ENCODE measurements at places on chromosomes 11 and 22. TPM values are rescaled to one million over a fixed set of nuclear protein-coding genes. Genes with fewer than 3 reads are reported as not detected.

DNA sequence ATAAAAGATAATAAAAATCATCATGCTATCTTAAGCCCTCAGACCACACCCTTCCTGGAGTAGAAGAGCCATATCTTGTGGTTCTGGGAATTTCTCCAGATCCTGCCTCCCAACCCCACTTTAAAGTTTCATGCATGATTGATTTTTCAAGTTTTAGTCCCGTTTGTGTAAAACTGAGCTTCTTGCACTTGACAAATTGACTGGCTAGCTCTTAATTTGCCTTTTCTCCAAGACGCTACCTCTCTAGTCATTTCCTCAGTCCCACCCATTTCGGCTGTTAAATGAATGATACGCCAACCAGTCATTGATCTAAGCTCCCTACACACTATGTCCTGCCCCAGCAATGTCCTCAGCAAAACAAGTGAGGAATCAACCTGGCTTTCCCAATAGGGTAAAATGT is 71.8 kb upstream of the TEAD1 start:
- no peak overlapping the region for H3K4me3 ChIP-seq
- no peaks in the 10 kb centered on the region for H3K36me3 ChIP-seq
- no peaks in the 10 kb centered on the region for H3K4me1 ChIP-seq
- no peak overlapping the region for H3K27ac ChIP-seq
- H3K27me3 ChIP-seq: no peaks in the 10 kb centered on the region

- H3K4me3 ChIP-seq: no peak overlapping the region
- H3K27me3 ChIP-seq: no peaks in the 10 kb centered on the region
- DNase-seq: no peak
These were observed 60.5 kb downstream of the CD82 start for GRCh38 chr11:44625759-44626523.

Gene MMP12
- not detected for total RNA-seq

- peaks cover 13% of the 10 kb centered on the region for H3K4me1 ChIP-seq
- no peaks in the 10 kb centered on the region for H3K27me3 ChIP-seq
- no peak overlapping the region for H3K27ac ChIP-seq
- DNase-seq: no peak
- H3K36me3 ChIP-seq: peaks cover 25% of the 10 kb centered on the region
- H3K4me3 ChIP-seq: no peak overlapping the region
These were observed 848 bp upstream of the PTPRCAP start for GRCh38 chr11:67438158-67438902.

- no peak for DNase-seq
- no peaks in the 10 kb centered on the region for H3K36me3 ChIP-seq
- H3K4me3 ChIP-seq: no peak overlapping the region
- H3K27ac ChIP-seq: no peak overlapping the region
- H3K27me3 ChIP-seq: no peaks in the 10 kb centered on the region
These were observed 952.5 kb downstream of the OPCML start for GRCh38 chr11:132579634-132580327.

GRCh38 chr11:122042981-122043380 is 73.0 kb downstream of the BLID start:
- H3K36me3 ChIP-seq: no peaks in the 10 kb centered on the region
- H3K4me3 ChIP-seq: no peak overlapping the region
- no peak for DNase-seq

DNA sequence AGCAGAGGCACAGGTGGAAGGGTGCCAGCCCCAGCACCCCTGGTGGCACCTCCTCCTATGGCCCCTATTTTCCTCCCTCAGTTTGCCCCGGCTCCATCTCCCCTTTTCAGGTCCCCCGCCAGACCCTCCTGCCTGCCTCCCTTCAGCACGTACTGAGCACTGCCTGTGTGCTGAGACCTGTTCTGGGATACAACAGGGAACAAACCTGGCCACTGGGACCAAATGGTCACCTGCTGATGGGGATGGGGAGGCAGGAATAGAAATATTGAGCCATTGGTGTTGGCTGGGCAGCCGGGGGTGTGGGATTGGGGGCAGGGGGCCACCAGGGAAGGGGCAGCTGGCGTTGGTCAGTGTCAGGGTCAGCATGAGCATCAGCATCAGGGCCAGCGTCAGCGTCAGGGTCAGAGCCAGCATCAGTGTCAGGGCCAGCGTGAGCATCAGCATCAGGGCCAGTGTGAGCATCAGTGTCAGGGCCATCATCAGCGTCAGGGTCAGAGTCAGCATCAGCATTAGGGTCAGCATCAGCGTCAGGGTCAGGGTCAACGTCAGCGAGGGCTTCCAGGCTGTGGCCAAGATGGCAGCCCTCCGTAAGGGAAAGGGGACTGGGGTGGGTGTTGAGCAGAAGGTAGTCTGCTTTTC is 7.5 kb downstream of the ZNF74 start:
- H3K4me3 ChIP-seq: no peak overlapping the region
- H3K27me3 ChIP-seq: no peaks in the 10 kb centered on the region
- no peak overlapping the region for H3K27ac ChIP-seq
- no peak for DNase-seq
- H3K4me1 ChIP-seq: no peaks in the 10 kb centered on the region

DNA sequence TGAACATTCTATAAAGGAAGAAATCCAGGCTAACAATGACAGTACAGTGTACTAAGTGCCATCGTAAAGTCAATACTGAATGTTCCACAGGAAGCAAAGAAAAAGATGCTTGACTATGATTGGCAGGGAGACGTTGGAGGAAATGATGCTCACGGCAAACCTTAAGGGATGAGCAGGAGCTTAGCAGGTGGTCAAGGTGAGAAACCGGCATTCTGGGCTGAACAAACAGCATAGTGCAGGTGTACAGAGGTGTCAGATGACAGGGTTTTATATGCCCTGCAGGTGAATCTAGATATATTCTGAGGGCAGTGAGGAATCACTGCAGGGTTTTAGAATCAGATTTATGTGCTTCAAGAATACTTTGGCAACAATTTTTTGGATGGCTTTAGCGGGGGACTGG is 85.3 kb upstream of the HEPHL1 start:
- no peak for DNase-seq
- H3K36me3 ChIP-seq: no peaks in the 10 kb centered on the region
- H3K4me3 ChIP-seq: no peak overlapping the region
- H3K27me3 ChIP-seq: no peaks in the 10 kb centered on the region
- H3K4me1 ChIP-seq: no peaks in the 10 kb centered on the region
- no peak overlapping the region for H3K27ac ChIP-seq

DNA sequence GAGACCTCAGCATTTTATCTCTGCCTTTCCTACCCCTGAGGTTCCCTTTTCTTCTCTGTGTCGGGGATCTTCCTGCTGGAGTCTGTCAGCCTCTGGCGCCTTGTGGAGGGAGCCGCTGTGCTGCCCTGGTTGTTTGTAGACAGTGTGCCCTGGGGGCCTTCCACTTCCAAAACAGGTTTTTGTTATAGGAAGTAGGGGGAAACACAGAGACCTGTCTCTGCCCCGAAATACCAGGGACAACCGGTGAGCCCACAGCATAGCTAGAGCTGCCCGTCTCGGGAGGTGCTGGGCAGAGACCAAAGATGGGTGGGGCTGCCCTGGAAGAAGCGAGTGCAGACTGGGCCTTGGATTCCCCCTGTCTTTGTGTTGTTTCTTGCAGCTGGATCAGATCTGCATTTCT is 8.0 kb downstream of the NCAPH2 start:
- no peak overlapping the region for H3K27ac ChIP-seq
- DNase-seq: no peak
- no peak overlapping the region for H3K4me3 ChIP-seq

DNA sequence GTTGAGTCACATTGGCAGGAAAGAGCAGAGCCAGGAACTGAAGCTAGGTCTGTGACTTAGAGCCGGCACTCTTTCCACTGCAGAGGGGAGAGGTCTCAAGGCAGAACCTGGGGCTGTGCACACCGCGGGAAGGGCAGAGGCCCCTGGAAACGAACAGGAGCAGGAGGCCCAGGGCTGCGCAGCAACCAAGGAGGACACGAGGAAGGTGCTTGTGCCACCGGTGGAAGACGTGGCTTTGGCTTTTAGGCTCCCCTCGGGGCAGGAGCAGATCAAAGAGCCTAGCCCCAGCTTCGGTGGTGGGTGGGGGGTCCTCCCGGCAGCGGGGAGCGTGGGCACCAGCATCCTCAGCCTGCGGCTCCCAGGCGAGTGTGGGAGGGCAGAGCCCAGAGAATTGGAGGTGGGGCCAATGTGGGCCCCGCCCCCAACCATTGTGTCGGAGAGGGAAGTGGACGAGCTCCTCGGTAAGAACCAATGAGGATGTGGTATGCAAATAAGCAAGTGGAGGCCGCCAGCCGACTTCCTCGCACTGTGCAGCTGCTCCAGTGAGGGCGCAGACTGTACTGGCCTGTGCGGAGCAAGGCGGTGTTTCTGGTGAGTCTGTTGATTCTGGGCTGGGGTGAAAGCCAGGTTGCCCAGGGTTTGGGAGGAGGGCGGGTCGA is at the start of gene CCDC116:
Gene CCDC116 (plus strand): TSS at position 524 of the 659 bp plus-strand sequence. CDS start 422 bp downstream, outside the sequence.
- H3K27ac ChIP-seq: no peak within 1 kb of the TSS
- H3K27me3 ChIP-seq: no peaks in the 10 kb centered on the region
- H3K36me3 ChIP-seq: no peaks in the 10 kb centered on the region

- peaks cover 31% of the 10 kb centered on the region for H3K36me3 ChIP-seq
- no peak overlapping the region for H3K27ac ChIP-seq
- no peak overlapping the region for H3K4me3 ChIP-seq
- DNase-seq: no peak
- H3K27me3 ChIP-seq: no peaks in the 10 kb centered on the region
These were observed 13.0 kb downstream of the LTO1 start for GRCh38 chr11:69662021-69662698.

Gene LAYN
- total RNA-seq: 0.46 TPM

- H3K27me3 ChIP-seq: no peaks in the 10 kb centered on the region
- H3K4me1 ChIP-seq: peaks cover 7% of the 10 kb centered on the region
- DNase-seq: no peak
- H3K36me3 ChIP-seq: no peaks in the 10 kb centered on the region
These were observed 32.1 kb downstream of the GDPD5 start for GRCh38 chr11:75493626-75494025.

Gene RAB36
- total RNA-seq: not detected

DNA sequence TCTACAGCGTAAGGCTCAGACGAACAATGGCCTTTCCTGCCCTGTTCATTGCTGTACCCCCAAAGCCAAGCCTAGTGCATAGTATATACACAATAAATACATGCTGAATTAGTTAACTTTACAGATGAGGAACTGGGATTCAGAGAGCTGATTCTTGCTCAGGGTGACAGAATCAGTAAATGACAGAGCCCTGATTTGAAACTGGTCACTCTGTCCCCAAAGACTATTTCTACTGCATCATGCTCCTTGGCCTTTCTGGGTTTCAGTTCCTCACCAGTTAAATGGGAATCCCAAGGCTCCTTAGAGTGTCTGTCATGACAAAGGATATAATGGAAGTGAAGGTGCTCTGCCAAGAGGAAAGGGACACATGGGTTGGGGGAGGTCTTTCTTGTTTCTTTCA is 50.5 kb upstream of the TSKU start:
- H3K27me3 ChIP-seq: no peaks in the 10 kb centered on the region
- no peak for DNase-seq
- H3K4me1 ChIP-seq: no peaks in the 10 kb centered on the region
- H3K36me3 ChIP-seq: no peaks in the 10 kb centered on the region

- H3K27ac ChIP-seq: no peak overlapping the region
- no peaks in the 10 kb centered on the region for H3K4me1 ChIP-seq
- no peak overlapping the region for H3K4me3 ChIP-seq
- no peak for DNase-seq
- no peaks in the 10 kb centered on the region for H3K36me3 ChIP-seq
- no peaks in the 10 kb centered on the region for H3K27me3 ChIP-seq
These were observed 64.0 kb downstream of the CCDC83 start for GRCh38 chr11:85918910-85919794.

DNA sequence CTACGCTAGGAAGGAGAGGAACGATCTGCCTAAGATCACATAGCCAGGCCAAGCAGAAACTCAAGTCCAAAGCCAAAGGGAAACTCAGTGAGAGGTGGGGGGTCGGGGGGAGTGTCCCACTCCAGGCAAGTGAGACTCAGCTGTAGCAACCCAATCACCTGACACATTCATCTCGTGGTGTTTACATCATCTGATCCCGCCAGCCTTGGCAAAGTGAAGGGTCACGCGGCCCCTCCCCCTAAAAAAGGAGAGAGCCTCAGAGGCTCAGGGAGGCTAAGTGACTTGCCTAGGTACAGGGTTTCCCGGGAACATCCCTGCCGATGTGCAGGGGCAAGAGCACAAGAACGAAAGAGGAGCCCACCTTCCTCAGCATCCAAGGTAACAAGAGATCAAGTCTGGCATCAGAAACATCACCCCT is 21.5 kb downstream of the MYH9 start:
- DNase-seq: no peak
- peak overlapping the region; percentile 83 for H3K27ac ChIP-seq
- no peak overlapping the region for H3K4me3 ChIP-seq
- H3K4me1 ChIP-seq: peaks cover 76% of the 10 kb centered on the region
- no peaks in the 10 kb centered on the region for H3K27me3 ChIP-seq

- H3K4me3 ChIP-seq: no peak overlapping the region
- H3K27me3 ChIP-seq: no peaks in the 10 kb centered on the region
- peaks cover 17% of the 10 kb centered on the region for H3K36me3 ChIP-seq
- H3K4me1 ChIP-seq: peaks cover 33% of the 10 kb centered on the region
These were observed 21.9 kb downstream of the UBE2L3 start for GRCh38 chr22:21589396-21589795.

DNA sequence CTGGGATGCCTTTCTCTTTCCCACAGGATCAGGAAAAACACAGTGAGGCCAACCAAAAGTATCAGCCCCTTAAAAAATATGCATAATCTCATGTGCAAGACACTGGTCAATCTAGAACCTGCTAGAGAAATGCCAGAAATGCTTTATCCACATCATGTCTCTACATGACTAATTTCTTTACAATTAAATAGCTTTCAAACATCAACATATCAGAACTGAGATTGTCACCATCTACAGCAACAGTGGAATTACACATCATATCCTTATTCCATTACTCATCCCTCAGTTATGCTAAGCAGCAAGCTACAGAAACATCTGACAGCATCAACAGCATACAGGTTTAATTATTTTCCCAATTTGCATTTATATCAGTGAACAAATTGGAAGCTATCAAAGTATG is 78.8 kb downstream of the DDIAS start:
- DNase-seq: no peak
- H3K27ac ChIP-seq: no peak overlapping the region
- peaks cover 2% of the 10 kb centered on the region for H3K36me3 ChIP-seq
- no peak overlapping the region for H3K4me3 ChIP-seq
- H3K4me1 ChIP-seq: peaks cover 17% of the 10 kb centered on the region
- no peaks in the 10 kb centered on the region for H3K27me3 ChIP-seq

Gene SLC7A4
- not detected for total RNA-seq

DNA sequence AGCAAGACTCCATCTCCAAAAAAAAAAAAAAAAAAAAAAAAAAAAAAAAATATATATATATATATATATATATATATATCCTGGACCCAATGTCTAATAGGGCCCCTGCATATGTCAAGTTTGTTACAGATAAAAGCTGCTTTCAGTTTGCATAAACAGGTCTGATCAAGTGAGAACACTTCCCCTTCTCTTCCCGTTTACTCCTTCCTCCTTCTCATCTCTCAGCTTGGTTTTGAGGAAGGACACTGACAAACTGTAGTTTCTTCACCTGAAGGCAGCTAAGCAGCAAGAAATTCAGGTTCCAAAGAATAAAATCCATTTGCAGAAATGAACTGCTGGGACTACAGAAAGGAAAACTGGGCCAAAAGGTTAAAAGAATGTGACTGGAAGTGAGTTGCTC is 11.7 kb downstream of the THOC5 start:
- no peak for DNase-seq
- no peaks in the 10 kb centered on the region for H3K27me3 ChIP-seq
- H3K4me1 ChIP-seq: no peaks in the 10 kb centered on the region
- H3K4me3 ChIP-seq: no peak overlapping the region
- H3K36me3 ChIP-seq: peaks cover 4% of the 10 kb centered on the region

Measured in gastrocnemius medialis (tissue), 4 donors.